ENCODE measurements at places on chromosomes 2 and 18. TPM values are rescaled to one million over a fixed set of nuclear protein-coding genes. Genes with fewer than 3 reads are reported as not detected.

Gene CUL3
- total RNA-seq: 65.3 TPM

Gene VAMP8
- total RNA-seq: 46.2 TPM

- DNase-seq: no peak
- no peaks in the 10 kb centered on the region for H3K36me3 ChIP-seq
- H3K4me1 ChIP-seq: peaks cover 16% of the 10 kb centered on the region
- no peaks in the 10 kb centered on the region for H3K27me3 ChIP-seq
- H3K4me3 ChIP-seq: no peak overlapping the region
- H3K27ac ChIP-seq: no peak overlapping the region
Observed at GRCh38 chr18:41969881-41970280, 14.8 kb downstream of the PIK3C3 start.

DNA sequence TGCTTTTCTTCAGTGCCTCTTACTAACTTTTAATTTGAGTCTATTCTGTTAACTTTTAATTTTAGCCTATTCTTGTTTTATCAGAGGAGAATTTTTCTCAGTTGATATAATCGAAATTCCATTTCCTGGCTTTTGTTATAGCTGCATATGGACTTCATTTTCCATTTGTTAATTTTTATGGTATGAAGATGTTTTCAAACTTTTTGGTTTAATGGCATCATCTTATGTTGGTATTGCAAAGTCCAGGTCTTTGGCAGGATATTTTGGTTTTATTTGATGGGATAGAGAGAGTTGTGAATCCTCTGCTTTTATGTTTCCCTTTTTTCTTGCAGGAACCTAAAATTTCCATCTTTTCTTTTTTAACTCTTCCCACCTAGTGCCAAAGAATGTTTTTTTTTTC lies 70.9 kb upstream of the RAPGEF4 start:
- H3K36me3 ChIP-seq: no peaks in the 10 kb centered on the region
- no peak for DNase-seq
- H3K4me1 ChIP-seq: no peaks in the 10 kb centered on the region
- H3K27ac ChIP-seq: no peak overlapping the region
- no peak overlapping the region for H3K4me3 ChIP-seq
- no peaks in the 10 kb centered on the region for H3K27me3 ChIP-seq

Gene CREB1
- total RNA-seq: 27.3 TPM

Gene INHA
- 0.74 TPM for total RNA-seq

DNA sequence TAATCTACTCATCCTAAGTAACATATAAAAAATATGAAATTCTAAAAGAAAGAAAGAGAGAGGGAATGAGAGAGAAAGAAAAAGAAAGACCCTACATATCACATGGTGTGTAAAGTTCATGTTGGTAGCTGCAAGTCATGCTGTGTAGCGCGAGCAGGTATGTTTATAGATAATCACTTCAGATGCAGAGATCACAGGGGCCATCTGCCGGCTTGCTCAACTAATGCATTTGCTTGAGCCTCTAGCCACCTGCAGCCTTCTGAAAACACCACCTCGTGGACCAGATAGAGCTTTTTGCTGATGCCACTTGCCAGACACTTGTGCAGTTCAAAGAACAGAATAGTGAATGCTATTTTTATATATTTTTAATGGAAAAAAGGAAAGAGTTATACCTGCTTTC lies 37.6 kb downstream of the CDH7 start:
- no peak overlapping the region for H3K4me3 ChIP-seq
- no peak overlapping the region for H3K27ac ChIP-seq
- no peaks in the 10 kb centered on the region for H3K4me1 ChIP-seq
- no peak for DNase-seq
- no peaks in the 10 kb centered on the region for H3K36me3 ChIP-seq
- no peaks in the 10 kb centered on the region for H3K27me3 ChIP-seq

DNA sequence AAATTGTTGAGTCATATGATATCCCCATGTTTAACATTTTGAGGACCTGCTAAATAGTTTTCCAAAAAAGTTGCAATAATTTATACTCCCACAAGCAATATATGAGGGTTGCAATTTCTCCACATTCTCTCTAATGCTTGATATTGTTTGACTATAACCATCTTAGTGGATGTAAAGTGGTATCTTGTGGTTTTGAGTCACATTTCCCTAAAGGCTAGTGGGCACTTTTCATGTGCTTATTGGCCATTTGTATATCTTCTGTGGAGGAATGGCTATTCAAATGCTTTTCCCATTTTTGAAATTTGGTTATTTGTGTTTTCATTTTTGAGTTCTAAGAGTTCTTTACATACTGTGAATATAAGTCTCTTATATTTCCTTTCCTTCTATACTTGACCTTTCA lies 82.7 kb downstream of the SCG2 start:
- no peaks in the 10 kb centered on the region for H3K27me3 ChIP-seq
- DNase-seq: no peak
- no peak overlapping the region for H3K4me3 ChIP-seq
- H3K4me1 ChIP-seq: no peaks in the 10 kb centered on the region
- no peak overlapping the region for H3K27ac ChIP-seq

GRCh38 chr18:79804130-79804787 lies 6.5 kb downstream of the KCNG2 start:
- H3K36me3 ChIP-seq: no peaks in the 10 kb centered on the region
- H3K4me1 ChIP-seq: no peaks in the 10 kb centered on the region
- H3K27ac ChIP-seq: no peak overlapping the region
- H3K27me3 ChIP-seq: no peaks in the 10 kb centered on the region
- no peak for DNase-seq

DNA sequence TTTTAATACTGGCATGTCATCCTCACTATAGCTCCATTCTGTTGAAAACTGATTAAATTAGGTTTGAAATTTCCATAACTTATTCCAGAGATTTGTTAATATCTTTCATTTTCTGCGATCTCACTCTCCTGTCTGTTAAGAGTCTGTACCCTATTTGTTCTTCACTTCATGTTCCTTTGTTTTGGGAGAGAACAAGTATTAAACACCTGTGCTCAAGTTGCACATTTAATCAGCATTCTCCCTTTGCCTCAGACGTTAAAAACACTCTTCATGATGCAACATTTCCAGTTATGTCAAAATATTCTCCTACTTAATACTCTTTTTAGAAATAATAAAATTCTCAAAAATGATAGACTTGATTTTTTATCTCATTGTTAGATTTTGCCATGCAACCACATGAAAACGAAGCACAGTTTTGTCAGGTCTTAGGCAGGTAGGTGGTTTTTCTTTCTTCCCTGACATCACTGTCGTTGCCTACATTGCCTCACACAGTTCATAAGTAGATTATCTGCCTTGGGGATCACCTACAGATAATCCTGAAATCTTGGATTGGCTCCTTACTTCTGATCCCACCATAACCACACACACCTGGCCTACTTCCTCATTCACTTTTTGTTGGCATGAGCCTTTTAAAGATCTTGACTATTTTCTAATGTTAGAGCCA lies 109.9 kb downstream of the GAREM1 start:
- H3K4me3 ChIP-seq: no peak overlapping the region
- H3K27me3 ChIP-seq: no peaks in the 10 kb centered on the region
- no peaks in the 10 kb centered on the region for H3K36me3 ChIP-seq
- H3K4me1 ChIP-seq: peaks cover under 1% of the 10 kb centered on the region
- no peak for DNase-seq

DNA sequence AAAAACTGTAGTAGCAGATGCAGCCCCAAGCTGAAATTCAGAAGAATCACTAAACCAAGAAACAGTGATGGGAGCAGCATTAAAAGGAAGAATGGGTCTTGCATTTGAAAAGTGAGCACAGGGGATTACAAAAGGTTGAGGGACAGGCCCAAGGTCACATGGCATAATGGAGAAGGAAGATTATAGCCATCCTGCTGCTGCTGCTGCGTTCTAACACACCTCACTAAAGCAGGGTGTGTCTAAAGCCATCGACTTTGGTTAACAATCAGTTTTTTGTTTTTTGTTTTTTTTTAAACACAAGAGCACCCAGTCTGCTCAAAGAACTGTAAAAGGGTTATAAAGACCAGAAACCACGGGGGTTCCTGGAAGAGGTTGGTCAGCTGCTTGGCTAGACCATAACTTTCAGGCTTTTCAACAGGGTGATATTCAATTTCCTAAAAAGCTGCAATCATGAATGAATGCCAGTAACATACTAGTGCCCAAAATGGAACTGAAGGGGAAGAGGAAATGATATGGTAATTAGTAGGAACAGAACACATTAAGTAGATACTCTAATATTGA lies 102.6 kb downstream of the MYO5B start:
- peaks cover 16% of the 10 kb centered on the region for H3K4me1 ChIP-seq
- H3K27ac ChIP-seq: no peak overlapping the region
- no peaks in the 10 kb centered on the region for H3K36me3 ChIP-seq
- H3K4me3 ChIP-seq: no peak overlapping the region
- H3K27me3 ChIP-seq: no peaks in the 10 kb centered on the region
- DNase-seq: no peak

- no peak for DNase-seq
- H3K27ac ChIP-seq: no peak overlapping the region
- H3K4me3 ChIP-seq: no peak overlapping the region
- H3K4me1 ChIP-seq: no peaks in the 10 kb centered on the region
- H3K27me3 ChIP-seq: no peaks in the 10 kb centered on the region
Observed at GRCh38 chr18:55189972-55190371, 230.7 kb upstream of the CCDC68 start.

Gene MYO1B
- 43.7 TPM for total RNA-seq

DNA sequence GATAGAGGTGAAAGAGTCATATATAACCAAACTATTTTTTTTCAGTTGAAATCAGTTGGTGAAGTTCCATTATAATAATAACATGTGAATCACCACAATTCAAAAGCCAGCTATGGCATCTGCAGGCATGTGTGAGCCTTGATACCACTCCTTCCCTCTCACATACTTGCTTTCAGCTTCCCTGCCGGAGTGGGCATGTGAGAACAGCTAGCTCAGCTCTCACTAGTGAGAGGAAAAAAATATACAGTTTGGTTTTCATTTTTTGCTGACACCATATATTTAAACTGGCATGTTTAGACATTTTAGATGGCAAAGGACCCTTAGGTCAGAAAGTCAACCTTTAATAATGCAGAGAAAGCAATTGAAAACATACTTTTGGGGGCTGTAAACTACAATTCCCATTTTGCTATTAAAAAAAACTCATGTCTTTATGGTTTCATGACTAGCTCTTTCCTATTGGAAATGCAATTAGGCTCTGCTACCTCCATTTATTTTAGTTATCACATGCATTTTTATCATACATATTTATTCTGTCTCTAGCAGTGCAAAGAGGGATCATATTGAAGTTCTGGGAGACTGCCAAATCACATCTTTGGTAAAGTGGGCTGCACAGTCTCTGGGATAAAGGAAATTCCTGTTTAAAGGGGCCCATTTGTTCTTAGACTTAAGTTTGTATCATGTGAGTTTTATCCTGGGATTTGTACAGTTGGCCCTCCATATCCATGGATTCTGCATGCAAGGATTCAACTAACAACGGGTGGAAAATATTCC lies 33.2 kb upstream of the SLC40A1 start:
- no peak for DNase-seq
- no peaks in the 10 kb centered on the region for H3K27me3 ChIP-seq
- no peaks in the 10 kb centered on the region for H3K36me3 ChIP-seq
- peak overlapping the region; percentile 52 for H3K27ac ChIP-seq
- peak overlapping the region; percentile 9 for H3K4me3 ChIP-seq
- H3K4me1 ChIP-seq: peaks cover 42% of the 10 kb centered on the region

DNA sequence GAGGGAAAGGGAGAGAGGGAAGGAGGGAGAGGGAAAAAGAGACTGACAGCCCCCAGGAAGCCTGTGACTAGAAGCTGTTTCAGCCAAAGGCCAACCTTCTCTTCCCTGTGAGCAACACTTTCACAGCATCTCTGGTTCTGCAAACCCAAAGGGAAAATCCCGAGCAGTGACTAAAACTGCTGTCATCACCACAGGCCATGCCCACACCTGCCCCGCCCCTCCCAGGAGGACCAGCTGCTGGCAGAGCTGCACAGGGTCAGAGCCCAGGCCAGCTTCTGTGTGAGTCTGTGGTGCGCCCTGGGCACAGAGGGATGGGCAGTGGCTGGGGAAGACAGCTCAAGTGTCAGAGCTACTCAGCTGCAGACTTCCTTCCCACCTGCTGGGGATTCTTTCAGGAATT lies 64.9 kb upstream of the OTOS start:
- no peak overlapping the region for H3K27ac ChIP-seq
- H3K4me3 ChIP-seq: no peak overlapping the region
- DNase-seq: no peak
- H3K4me1 ChIP-seq: no peaks in the 10 kb centered on the region
- no peaks in the 10 kb centered on the region for H3K27me3 ChIP-seq
- H3K36me3 ChIP-seq: no peaks in the 10 kb centered on the region
